ENCODE measurements at places on chromosomes 3 and 15.

GRCh38 chr15:83210619-83211018 is 3.0 kb upstream of the HDGFL3 start:
- DNase-seq = no peak
- H3K27me3 ChIP-seq = peaks cover 20% of the 10 kb centered on the region
- no peaks in the 10 kb centered on the region for H3K36me3 ChIP-seq
- H3K27ac ChIP-seq = no peak overlapping the region

GRCh38 chr15:70374096-70374495 is 276.4 kb upstream of the TLE3 start:
- peaks cover 5% of the 10 kb centered on the region for H3K4me1 ChIP-seq
- no peak for DNase-seq
- no peaks in the 10 kb centered on the region for H3K27me3 ChIP-seq
- no peak overlapping the region for H3K4me3 ChIP-seq
- H3K27ac ChIP-seq = no peak overlapping the region

DNA sequence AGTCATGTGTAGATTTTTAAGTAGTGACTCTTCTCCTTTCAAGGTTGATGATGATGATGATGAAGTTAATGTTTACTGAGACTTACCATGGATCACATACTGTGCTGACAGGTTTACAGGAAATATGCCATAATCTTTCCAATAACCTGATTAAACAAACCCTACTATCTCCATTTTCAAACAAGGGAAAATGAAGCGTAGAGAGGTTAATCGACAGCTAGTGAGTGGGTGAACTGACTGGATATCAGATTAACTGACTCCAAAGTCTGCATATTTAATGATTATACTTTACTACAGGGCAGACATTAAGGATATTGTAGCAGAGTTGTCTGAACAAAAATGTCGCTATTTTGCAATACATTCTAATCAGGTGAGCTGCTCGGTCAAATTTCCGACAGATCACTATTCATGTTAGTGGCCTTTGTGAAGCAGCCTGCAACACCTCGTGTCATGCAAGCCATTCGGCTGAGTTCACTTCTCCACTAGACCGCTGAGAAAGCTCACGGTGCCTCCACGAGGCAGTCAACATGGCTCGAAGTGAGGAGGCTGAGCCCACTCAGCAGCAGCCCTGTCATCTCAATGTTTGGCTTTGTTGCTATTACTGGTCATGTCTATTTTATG is 264.2 kb downstream of the NFKBIZ start:
- no peak overlapping the region for H3K4me3 ChIP-seq
- H3K4me1 ChIP-seq = no peaks in the 10 kb centered on the region
- no peaks in the 10 kb centered on the region for H3K36me3 ChIP-seq
- H3K27me3 ChIP-seq = no peaks in the 10 kb centered on the region

DNA sequence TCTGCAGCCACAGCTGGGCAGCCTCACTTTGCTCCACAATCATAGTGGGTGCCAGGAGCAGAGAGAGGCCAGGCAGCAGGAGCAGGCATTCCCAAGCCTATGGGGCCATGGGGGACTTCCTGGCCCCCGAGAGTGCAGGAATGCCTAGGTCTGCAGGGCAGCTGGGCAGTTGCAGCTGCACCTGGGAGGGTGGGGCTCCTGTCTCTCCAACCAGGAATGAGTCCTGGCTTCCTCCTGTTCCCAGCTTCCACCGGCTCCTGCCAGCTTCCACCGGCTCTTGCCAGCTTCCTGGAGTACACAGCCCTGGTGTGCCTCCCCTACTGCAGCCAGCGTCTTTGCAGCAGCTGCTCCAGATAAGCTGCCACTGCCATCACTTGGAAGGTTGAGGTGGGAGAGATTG is 86.3 kb upstream of the CDV3 start:
- no peaks in the 10 kb centered on the region for H3K27me3 ChIP-seq
- no peak overlapping the region for H3K27ac ChIP-seq
- DNase-seq = no peak
- H3K4me3 ChIP-seq = no peak overlapping the region
- H3K4me1 ChIP-seq = no peaks in the 10 kb centered on the region
- no peaks in the 10 kb centered on the region for H3K36me3 ChIP-seq

GRCh38 chr15:80487839-80488390 is 83.7 kb downstream of the ARNT2 start:
- no peak for DNase-seq
- H3K4me1 ChIP-seq = peaks cover 28% of the 10 kb centered on the region
- H3K36me3 ChIP-seq = no peaks in the 10 kb centered on the region
- H3K4me3 ChIP-seq = no peak overlapping the region

DNA sequence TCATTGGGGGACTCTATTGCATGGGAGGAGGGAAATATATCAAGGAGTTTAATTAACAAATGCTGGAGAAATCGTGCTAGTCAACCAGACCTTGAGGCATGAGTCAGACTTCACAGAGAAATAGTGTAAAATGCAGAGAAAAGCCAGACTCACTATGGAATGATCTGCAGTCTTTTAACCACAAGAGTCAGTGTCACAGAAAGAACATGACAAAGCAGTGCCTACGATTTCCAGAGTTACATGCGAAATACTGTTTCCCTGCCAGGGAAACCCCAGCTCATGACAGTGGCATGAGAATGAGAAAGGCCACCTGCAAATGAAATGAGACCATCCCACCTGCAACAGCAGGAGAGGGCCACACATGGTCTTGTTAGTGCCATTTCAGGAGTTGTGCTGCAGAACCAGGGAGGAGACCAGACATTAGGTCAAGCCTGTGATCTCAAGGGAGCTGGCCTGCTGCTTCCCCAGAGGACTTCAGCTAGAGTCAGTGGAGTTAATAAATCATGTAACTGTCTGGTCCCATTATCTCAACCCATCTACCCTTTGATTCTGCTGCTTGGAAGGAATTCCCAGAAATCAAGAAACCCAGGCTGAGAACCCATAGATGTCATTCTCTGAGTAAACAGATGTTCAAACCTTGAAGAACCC is 79.0 kb downstream of the ERC2 start:
- H3K4me1 ChIP-seq = no peaks in the 10 kb centered on the region
- H3K27me3 ChIP-seq = no peaks in the 10 kb centered on the region
- no peak overlapping the region for H3K27ac ChIP-seq
- no peaks in the 10 kb centered on the region for H3K36me3 ChIP-seq
- DNase-seq = no peak

DNA sequence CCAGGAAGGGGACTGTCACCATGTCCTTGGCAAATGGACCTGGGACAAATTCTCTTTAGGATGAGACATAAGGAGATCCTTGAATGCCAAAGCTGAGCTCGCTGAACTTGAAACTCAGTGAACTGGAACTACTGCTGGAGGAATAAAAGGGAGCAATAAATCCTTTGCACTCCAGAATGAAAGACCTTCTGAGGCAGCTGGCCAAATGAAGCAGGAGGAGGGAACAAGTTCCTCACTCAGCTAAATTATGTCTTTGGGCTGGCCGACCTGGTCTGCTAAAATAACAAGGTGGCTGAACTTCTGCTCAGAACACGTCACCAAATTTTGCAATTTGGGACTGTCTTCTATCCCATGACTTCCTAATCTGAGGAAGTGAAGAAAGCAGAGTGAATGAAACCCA is 314.7 kb downstream of the LPP start:
- H3K27ac ChIP-seq = peak overlapping the region; percentile 76
- H3K4me1 ChIP-seq = peaks cover 5% of the 10 kb centered on the region
- H3K36me3 ChIP-seq = no peaks in the 10 kb centered on the region
- H3K27me3 ChIP-seq = no peaks in the 10 kb centered on the region
- no peak for DNase-seq
- H3K4me3 ChIP-seq = no peak overlapping the region

DNA sequence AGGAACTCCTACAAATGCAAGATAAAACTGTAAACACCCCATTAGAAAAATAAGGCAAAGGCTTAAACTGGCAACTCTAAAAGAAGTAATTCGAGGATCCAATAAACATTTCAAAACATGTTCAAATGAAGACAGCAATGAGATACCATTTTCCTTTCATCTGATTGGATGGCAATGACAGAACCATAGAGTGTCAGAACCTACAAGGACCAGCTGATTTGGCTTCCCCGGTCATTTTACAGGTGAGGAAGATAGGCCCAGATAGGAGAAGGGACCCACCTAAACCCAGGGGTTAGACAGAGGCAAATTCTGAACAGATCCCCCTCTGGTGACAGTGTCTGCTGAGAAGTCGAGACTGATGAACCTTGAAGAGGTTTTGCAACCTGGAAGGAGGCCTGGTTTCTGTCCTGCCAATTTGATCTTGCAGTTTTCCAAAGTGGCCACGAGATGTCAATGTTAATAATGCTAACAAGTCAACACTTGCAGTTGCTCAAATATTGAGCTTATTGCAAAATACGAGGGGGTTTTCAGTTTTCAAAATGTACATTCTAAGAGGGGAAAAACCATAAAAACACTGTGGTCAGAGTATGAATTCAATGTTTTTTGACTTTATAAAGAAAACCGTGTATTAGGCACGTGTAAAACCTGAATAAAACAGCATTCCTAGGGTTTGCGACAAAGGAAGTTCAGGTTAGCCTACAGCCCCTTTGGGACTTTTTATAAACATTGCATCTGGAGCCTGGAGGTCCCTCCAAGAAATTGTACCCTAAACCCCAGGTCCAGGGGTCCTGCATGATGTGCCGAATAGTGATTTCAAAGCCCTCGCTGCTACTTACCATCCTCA is 21.5 kb downstream of the CFAP161 start:
- H3K27me3 ChIP-seq = no peaks in the 10 kb centered on the region
- peak overlapping the region; percentile 20 for H3K27ac ChIP-seq
- no peak overlapping the region for H3K4me3 ChIP-seq
- peaks cover 6% of the 10 kb centered on the region for H3K4me1 ChIP-seq

- no peak for DNase-seq
- no peaks in the 10 kb centered on the region for H3K27me3 ChIP-seq
- H3K27ac ChIP-seq = no peak overlapping the region
- no peak overlapping the region for H3K4me3 ChIP-seq
Observed at GRCh38 chr15:76938752-76939151, 7.2 kb downstream of the RCN2 start.

GRCh38 chr15:90597577-90597976 is 67.9 kb downstream of the CRTC3 start:
- H3K36me3 ChIP-seq = no peaks in the 10 kb centered on the region
- H3K27me3 ChIP-seq = no peaks in the 10 kb centered on the region
- H3K4me3 ChIP-seq = no peak overlapping the region
- peak overlapping the region; percentile 63 for H3K27ac ChIP-seq

DNA sequence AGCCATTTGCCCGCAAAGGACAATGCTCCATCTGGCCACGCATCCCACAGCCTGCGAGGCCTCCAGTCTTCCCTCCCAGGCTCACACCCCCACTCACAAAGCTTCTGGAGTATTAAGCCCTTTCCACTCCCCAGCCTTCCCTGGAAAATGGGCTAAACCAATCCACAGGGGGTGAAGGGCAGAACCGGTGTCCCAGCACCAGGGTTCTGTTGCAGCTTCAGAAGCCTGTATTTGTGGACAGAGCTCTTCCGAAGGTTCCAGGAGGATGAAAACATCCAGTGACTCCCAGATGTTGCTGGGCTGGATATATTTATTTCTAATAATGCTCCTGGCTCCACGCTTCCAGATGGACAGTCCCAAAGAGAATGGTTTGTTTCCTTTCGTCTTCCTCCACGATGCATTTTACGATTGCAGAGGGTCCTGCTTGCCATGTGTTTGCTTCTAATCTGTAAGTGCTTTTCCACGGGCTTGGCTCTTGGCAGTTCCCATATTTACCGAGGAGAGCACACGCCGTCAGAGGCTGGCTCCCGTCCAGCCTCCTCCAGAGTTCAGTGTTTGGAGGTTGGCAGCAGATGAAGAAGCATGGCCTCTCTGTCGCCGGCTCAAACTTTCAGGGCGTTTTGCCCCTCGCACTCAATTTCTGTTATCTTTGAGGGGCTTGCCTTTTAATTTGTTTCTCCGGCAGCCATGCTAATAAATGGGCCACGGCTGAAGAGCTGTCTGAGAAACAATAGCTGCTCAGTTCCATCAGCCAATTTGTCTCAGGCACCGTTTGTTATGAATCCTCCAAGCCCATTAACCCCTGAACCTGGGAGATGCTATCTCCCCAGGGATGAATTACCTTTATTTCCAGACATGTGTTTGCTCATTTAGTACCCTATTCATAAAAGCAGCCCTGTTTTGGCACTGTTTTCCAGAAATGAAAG is 367.9 kb upstream of the PROK2 start:
- peak overlapping the region; percentile 14 for H3K27ac ChIP-seq
- DNase-seq = no peak
- H3K27me3 ChIP-seq = no peaks in the 10 kb centered on the region
- no peak overlapping the region for H3K4me3 ChIP-seq
- no peaks in the 10 kb centered on the region for H3K36me3 ChIP-seq

DNA sequence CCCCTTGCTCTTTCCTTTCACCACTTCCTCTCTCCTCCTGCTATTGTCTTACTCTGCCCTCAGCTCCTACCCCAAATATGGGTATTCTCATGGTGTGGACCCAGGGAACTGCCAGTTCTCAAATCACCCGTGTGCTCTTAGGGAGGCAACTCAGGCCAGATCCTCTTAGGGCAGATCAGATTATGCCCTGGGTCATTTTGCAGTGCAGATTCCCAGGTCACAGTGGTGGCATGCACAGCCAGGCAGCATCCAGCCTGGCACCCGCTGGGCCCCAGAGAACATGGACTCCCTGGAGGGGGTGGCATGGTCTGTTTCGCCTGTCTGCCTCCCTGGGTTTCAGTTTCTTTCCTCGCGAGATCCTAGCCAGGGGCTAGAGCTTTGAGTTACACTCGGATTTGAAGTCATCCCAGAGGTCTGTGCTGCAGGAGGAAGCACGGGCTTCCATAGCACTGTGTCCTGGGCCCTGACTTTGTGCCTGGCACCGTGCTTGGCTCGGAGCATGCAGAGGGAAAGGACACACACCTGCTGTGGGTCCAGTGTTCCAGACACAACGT is 96.1 kb downstream of the TOP2B start:
- no peaks in the 10 kb centered on the region for H3K4me1 ChIP-seq
- H3K36me3 ChIP-seq = no peaks in the 10 kb centered on the region
- H3K27ac ChIP-seq = no peak overlapping the region

- no peak overlapping the region for H3K27ac ChIP-seq
- H3K4me3 ChIP-seq = no peak overlapping the region
- DNase-seq = no peak
Observed at GRCh38 chr15:75159244-75159643, 42.4 kb upstream of the C15orf39 start.

- DNase-seq = no peak
- no peaks in the 10 kb centered on the region for H3K27me3 ChIP-seq
- no peak overlapping the region for H3K27ac ChIP-seq
- no peaks in the 10 kb centered on the region for H3K36me3 ChIP-seq
- H3K4me1 ChIP-seq = no peaks in the 10 kb centered on the region
Observed at GRCh38 chr3:54916732-54917131, 11.1 kb downstream of the LRTM1 start.

GRCh38 chr15:82931221-82931620 is 21.3 kb downstream of the HOMER2 start:
- no peak for DNase-seq
- peaks cover 4% of the 10 kb centered on the region for H3K4me1 ChIP-seq
- H3K4me3 ChIP-seq = no peak overlapping the region
- H3K27ac ChIP-seq = no peak overlapping the region

GRCh38 chr3:177484206-177484605 is 286.9 kb upstream of the TBL1XR1 start:
- peaks cover 6% of the 10 kb centered on the region for H3K4me1 ChIP-seq
- no peak for DNase-seq
- no peak overlapping the region for H3K27ac ChIP-seq
- no peak overlapping the region for H3K4me3 ChIP-seq
- H3K36me3 ChIP-seq = no peaks in the 10 kb centered on the region

GRCh38 chr15:101556273-101556672 is 66.8 kb upstream of the PCSK6 start:
- no peak for DNase-seq
- no peak overlapping the region for H3K4me3 ChIP-seq
- H3K27me3 ChIP-seq = peaks cover 63% of the 10 kb centered on the region
- H3K36me3 ChIP-seq = no peaks in the 10 kb centered on the region
- no peaks in the 10 kb centered on the region for H3K4me1 ChIP-seq
- no peak overlapping the region for H3K27ac ChIP-seq

GRCh38 chr3:1824359-1824758 is 274.3 kb upstream of the CNTN4 start:
- H3K4me1 ChIP-seq = no peaks in the 10 kb centered on the region
- H3K27me3 ChIP-seq = no peaks in the 10 kb centered on the region
- no peaks in the 10 kb centered on the region for H3K36me3 ChIP-seq
